ENCODE measurements at places on chromosomes 1 and 21. TPM values are rescaled to one million over a fixed set of nuclear protein-coding genes. Genes with fewer than 3 reads are reported as not detected.

DCST1 gene
- not detected for total RNA-seq

HSF2BP gene
- 0.93 TPM for total RNA-seq

OR2AK2 gene
- total RNA-seq = not detected

PNRC2 gene
- total RNA-seq = 147 TPM

DPT gene
- not detected for total RNA-seq

AKNAD1 gene
- not detected for total RNA-seq

PER3 gene
- 9.4 TPM for total RNA-seq

TTC22 gene
- total RNA-seq = 1.1 TPM

SPRR2A gene
- not detected for total RNA-seq

IQCC gene
- 4.3 TPM for total RNA-seq

B3GALT5 gene
- total RNA-seq = 23.8 TPM

NUAK2 gene
- 12.9 TPM for total RNA-seq

SIK1 gene
- 6.7 TPM for total RNA-seq

CRABP2 gene
- total RNA-seq = 119 TPM

RAB42 gene
- 13.6 TPM for total RNA-seq

FHAD1 gene
- total RNA-seq = 0.69 TPM

TMEM269 gene
- 0.35 TPM for total RNA-seq

AUNIP gene
- 22.9 TPM for total RNA-seq

HUNK gene
- 16.7 TPM for total RNA-seq

EXO5 gene
- 8.5 TPM for total RNA-seq

GPR61 gene
- total RNA-seq = 0.15 TPM

OR2G6 gene
- not detected for total RNA-seq

BCAN gene
- total RNA-seq = 4.5 TPM

SLC1A7 gene
- total RNA-seq = not detected

EFNA1 gene
- total RNA-seq = 4.9 TPM

TBX19 gene
- total RNA-seq = 0.80 TPM

KRTAP21-2 gene
- total RNA-seq = not detected

AMY2A gene
- total RNA-seq = not detected

KIF2C gene
- total RNA-seq = 68.1 TPM

PTPN7 gene
- total RNA-seq = not detected

HENMT1 gene
- 5.6 TPM for total RNA-seq

RCAN1 gene
- 6.4 TPM for total RNA-seq

All from H1 (cell line).